Neural crest cell (in vitro differentiated cells): ENCODE measurements at places on chromosomes 1 and 21.

- no peak for DNase-seq
These were observed 23.1 kb upstream of the UMODL1 start for GRCh38 chr21:42047821-42048613.

- peak; percentile 32 for DNase-seq
These were observed 6.8 kb upstream of the SLC22A15 start for GRCh38 chr1:115969509-115969908.

- DNase-seq = no peak
These were observed 27.1 kb upstream of the SIM2 start for GRCh38 chr21:36671836-36672235.

GRCh38 chr1:170044187-170044586 lies 30.3 kb downstream of the KIFAP3 start:
- DNase-seq = no peak

GRCh38 chr1:19811206-19811851 lies 3.8 kb downstream of the RNF186 start:
- peak; percentile 40 for DNase-seq
